Fibroblast of skin of scalp (primary cell): ENCODE measurements at places on chromosomes 6 and 20.

DNA sequence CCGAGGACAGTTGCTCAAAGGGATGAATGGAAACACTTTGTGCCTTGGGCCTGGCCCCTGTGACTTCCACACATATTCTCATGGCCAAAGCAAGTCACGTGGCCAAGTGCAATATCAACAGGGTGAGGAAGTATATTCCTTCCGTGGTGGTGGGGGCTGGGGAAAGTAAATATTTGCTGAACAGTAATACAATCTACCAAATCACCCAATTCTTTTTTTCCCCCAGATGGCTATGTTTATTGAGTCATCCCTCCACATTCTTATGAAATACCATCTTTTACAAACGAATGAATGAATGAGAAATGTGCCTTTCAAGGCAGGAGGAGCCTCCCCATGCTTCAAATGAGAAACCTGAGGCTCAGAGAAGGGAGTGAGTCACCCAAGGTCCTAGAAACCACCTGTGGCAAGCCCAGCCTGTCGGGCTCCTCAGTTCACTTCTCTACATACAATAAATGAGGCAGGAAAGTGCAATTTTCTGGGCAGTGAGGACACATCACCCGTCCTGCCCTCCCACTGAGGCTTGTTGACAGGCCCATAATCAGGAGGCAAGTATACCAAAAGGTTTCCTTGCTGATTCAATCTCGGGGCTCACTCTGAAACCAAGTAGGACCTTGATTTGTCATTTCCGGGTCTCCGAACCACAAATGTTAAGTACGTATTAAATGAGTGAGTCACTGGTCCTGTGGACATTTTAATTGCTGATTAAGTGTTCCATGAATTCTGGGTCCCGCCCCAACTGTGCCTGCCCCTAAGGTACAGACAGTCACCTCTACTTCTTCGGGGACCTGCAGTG, 25.3 kb upstream of the TOP1 start:
- peak; percentile 97 for DNase-seq

GRCh38 chr6:136180704-136181511, 69.2 kb downstream of the MTFR2 start:
- DNase-seq: no peak

- no peak for DNase-seq
These were observed 19.1 kb upstream of the TMEM217 start for GRCh38 chr6:37277001-37277409.

DNA sequence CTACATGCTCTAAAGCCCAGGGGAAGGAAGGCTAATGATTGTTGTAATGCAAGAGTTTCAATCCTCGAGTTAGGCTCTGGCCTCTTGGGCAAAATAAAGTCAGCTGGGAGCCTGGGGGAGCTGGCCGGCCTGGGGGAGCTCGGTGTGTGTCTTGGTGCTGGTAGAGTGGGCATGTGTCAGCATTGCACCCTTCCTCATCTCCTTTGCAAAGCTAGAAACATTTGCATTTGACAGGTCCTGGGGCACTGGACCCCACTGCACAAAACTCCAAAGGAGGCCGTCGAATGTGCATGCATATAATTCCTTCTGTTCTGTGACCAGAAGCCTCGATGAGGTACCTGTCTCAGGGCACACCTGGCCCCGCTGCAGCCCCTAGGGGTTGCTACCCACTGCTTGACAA, 74.6 kb upstream of the SLC22A23 start:
- no peak for DNase-seq

GRCh38 chr6:218153-219018, 73.9 kb upstream of the DUSP22 start:
- no peak for DNase-seq

DNA sequence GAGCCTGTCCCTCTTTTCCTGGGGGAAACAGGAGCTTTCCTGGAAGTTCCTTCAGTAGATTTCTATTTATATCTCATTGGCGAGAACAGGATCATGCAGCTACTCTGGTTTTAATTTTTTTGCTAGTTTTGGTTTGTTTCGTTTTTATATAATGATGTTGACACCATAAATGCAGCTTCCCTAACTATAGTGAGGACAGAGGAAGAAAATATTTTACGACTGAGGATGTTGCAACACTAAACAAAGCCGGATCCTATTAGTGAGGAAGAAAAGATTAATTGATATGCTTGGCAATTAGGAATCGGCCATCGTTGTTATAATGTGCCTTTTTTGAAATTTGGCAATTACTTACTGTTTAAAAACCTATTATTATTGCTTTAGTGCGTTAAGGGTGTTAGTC, 16.6 kb downstream of the KDM1B start:
- DNase-seq: no peak

- DNase-seq: no peak
These were observed 45.0 kb downstream of the NT5E start for GRCh38 chr6:85494547-85495536.

DNA sequence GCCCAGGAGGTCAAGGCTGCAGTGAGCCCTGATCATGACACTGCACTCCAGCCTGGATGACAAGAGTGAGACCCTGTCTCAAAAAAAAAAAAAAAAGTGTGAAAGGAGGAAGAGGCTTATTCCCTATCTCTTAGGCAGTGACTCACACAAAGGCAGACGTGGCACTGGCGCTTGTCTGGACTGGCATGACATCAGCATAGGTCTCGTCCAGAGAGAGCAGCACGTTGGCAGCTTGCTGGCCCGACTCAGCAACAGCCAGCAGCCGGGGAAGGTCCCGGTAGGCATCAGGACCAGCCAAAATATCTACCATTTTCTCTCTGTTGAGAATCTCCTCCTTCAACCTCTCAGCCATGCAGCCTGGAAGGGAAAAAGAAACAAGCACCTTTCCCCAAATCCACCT, 14.1 kb downstream of the CDK5RAP1 start:
- peak; percentile 30 for DNase-seq

- no peak for DNase-seq
These were observed 99.7 kb upstream of the STMND1 start for GRCh38 chr6:17002123-17002522.

DNA sequence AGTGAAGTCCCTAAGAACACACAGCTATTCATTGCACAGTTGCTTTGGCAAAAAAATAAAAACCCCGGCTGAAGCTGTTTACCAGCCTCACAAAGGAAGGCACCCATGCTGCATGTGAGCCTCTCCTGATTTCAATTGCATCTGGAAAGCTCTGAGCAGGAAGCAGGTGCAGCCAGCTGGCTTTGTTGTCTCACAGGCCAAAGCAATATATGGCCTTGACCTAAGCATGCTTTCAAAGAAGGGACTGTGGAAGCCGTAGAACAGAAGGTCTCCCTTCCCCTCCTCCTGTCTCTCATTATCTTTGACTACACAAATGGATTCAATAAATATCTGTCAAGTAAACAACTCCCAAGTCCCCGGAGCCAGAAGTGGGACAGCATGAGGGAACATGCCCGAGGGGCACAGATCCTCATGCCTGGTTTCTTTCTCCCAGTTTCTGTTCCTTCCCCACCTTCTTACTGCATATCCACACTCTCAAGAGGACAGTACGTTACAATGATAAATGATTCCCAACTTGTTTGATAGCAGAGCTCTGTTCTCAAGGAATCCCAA, 57.2 kb upstream of the PCSK2 start:
- no peak for DNase-seq

DNA sequence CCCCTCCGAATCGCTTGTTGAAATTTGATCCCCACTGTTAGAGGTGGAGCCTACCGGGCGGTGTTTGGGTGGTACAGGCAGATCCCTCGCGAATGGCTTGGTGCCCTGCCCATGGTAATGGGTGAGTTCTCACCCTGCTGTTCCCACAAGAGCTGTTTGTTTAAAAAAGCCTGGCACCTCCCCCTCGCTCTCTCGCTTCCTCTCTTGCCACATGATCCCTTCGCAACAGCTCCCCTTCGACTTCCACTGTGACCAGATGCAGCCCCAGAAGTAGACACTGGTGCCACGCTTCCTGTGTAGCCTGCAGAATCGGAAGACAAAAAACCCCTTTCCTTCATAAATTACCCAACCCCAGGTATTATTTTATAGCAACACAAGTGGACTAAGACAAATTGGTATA, 292.2 kb upstream of the QKI start:
- no peak for DNase-seq

GRCh38 chr20:35286077-35286898, 1.7 kb upstream of the EIF6 start:
- no peak for DNase-seq

- DNase-seq: no peak
These were observed 85.3 kb upstream of the FYN start for GRCh38 chr6:111958534-111958933.

DNA sequence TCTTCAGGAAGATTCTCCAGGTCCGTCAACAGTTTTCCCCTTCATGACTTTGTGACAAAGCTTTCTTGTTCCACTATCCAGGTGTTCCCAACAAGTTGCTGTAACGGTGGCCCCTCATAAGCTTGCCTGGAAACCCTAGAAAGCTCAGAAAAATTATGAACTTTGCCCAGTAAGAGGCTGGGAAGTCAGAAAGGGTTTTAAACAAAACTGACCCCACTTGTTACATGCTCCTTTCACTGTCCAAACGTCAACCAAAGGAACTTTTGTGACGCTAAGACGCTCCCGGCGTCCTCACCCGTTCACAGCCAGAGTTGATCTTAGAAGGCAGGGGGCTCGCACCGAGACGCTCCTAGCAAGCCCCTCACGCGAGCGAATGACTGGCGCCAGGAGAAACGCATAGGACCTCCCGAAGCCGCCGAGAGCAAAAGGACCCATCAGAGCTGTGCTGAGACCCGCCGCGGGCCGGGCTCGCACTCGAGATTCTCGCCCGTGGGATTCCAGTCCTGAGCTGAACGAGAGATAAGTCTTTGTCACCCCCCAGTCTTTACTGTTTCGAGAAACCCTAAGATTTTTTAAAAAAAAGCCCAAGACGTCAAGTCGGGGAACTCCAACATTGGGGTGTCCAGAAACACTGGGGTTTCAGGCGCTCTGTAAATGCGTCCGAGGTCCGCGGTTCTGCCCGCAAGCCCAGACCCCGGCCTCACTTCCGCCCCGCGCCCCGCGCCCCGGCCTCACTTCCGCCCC, 544 bp upstream of the ACAT2 start:
- DNase-seq: peak; percentile 17

DNA sequence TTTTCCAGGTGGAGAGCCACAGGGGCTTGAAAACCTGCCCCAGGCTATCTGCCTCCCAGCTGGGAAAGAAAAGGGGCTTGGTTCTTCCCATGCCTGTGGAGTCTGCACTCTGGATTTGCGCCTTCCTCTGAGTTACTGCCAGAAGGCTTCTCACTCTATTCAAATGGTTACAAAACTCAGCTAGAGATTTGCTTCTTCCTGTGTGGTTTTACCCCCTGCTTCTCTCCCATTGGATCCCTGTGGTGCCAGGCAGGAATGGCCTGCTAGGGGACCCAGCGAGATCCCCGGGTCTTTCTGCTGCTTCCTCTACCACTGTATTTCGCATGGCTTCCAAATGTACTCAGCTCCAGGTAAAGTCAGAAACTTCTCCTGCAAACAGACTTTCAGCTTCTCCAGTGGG, 192.0 kb upstream of the HS3ST5 start:
- no peak for DNase-seq

DNA sequence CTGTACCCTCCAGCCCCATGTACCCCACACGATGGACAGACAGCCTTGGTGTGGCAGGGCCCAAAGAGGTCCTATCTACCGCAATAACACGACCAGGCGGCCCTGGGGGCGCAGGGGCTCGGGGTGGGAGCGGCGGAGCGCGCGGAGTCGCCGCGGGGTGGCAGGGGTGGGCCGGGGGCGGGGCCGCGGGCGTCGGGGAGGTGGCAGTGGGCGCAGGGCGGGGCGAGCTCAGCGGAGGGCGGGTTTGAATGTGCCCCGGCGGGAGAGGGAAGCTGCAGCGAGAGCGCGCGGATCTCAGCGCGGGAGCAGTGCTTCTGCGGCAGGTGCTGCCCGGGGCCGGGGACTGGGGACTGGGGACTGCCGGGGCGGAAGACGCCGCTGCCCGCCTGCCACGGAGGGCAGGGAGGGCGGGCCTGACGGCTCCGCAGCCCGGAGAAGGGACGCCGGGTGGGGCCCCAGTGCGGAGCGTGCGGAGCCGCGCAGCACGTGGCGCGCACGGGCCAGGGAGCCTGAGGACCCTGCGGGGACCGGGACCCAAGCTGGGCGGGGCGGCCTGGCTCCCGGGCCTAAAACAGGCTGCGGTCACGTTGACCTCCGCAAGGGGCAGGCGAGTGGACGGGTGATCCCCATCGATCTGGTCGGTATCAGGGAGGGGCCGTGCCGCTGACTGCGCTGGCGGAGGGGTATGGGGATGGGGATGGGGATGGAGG, at the start of gene SLC29A1:
SLC29A1 (plus strand) TSS at position 277 of the 710 bp plus-strand sequence. CDS start 3,719 bp downstream, outside the sequence.
- DNase-seq: peak; percentile 46

DNA sequence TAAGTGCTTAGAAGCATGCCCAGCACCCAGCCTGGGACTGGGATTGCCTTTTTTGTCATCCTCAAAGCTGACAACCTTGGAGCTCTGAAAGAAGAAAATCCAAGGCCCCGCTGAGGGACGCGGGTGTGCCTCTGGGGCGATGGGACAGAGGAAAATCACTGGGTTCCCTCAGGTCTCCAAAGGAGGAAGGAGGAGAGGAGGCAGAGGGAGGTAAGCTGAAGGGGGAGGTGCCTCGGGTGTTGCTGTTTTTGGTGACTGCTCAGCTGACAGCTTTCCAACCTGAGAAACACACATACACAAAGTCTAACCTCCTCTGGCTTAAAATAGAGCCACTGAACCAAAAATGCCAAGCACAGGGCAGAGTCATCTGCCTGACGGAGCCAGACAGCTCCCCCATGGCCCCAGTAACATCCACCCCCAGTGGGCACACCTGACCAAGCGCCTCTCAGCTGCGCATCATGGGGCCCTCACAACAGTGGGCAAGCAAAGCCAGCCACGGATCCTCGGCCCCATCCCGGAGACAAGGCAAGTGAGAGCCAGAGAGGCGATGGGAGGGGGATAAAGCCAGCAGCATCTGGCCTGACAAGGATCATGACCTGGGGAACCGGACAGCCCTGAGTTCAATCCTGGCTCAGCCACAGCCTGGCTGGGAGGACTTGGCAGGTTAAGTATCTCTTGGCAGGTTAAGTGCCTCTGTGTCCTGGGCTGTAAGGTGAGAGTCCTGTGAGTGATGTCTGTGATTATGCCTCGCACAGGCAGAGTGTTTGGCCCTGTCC, 3.2 kb upstream of the KCNK15 start:
- DNase-seq: no peak

- no peak for DNase-seq
These were observed 69.5 kb downstream of the TTLL2 start for GRCh38 chr6:167394339-167394738.

GRCh38 chr6:18263418-18264218, 712 bp downstream of the DEK start:
- DNase-seq: no peak

- no peak for DNase-seq
These were observed 277.0 kb downstream of the PRL start for GRCh38 chr6:22019857-22020256.
